ENCODE measurements at places on chromosomes 16 and 17. TPM values are rescaled to one million over a fixed set of nuclear protein-coding genes. Genes with fewer than 3 reads are reported as not detected.

IGF2BP1 gene
- total RNA-seq: not detected

GDPD1 gene
- total RNA-seq: 3.5 TPM

EIF3CL gene
- 33.8 TPM for total RNA-seq

SRCAP gene
- 92.2 TPM for total RNA-seq

GNG13 gene
- total RNA-seq: not detected

DNA sequence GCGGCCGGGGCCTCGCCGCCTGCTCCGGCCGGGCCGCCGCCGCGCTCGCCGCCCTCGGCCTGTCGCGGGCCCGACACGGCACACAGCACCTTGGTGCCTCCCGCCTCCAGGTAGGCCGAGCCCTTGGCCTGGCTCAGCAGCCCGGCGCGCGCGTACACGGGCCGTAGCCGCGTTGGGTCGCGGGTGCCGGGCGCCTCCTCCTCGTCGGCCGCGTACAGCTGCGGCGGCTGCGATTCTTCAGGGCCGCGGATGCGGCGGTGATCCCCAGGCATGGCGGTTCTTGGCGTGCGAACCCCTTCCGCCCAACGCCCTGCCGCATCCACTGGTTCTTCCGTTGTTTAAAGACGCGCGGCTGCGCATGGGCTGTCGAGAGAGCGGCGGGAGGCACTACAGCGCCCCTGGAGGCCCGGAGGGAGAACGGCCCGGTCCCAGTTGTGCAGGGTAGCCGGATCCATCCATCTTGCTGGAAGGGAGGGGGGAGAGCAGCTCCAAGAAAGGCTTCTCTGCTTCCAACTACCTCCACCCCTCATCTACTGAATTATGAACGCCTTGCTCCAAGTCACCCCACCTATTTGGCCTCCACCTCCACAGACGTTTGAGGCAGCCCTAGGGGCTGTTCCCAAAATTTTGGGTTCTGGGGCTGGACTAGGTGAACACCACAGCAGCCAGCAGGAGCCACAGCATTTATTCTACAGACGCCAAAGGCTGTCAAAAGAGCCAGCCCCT, at the start of gene EXOSC6:
EXOSC6 (minus strand) TSS at position 312 of the 726 bp plus-strand sequence; CDS start at position 272, 40 bp downstream.
- DNase-seq: peak; percentile 93

GRCh38 chr16:57563761-57564160, 21.3 kb downstream of the ADGRG5 start:
- DNase-seq: no peak

DNA sequence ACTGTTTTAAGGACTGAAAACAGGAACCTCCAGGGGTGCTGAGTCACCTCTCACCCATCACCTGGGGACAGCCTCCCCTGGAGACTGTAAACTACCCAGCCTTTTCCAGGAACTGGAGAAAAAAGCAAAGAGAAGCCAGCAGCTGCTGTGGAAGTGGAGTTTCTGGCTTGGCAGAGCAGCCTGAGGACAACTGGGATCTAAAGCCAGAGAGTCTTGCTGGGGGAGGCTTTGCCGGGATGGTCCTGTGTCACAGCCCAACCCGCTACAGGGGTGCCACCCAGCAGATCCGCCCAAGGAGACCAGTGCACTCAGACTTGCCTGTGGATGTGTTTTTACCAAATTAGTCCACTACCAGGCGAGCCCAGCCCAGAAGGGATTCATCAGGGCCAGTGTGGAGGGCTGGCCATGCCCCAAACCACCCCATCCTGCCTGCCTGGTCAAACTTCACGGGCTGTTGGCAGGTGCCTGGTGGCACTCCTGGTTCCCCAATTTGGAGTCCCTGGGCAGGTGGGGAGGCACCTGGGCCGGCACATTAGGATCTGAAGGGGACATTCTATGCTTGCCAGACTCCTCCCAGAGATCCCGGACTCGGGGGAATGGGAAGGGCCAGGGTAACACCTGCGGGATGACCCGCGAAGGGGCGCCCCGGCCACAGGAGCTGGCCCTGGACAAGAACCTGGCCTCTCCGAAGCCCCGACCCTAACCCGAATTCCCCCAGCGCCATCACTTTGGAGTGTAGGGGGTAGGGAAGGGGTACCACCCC, 771 bp downstream of the MSRB1 start:
- no peak for DNase-seq

GRCh38 chr16:48822431-48822830, 212.5 kb upstream of the N4BP1 start:
- no peak for DNase-seq

Measured in activated naive CD8-positive, alpha-beta T cell treated with anti-CD3 and anti-CD28 coated beads, Interleukin-2, amount 10 ng/mL, durations not matched to agents 7 days and 5 days (primary cell).